Left cardiac atrium (tissue), 4 donors: ENCODE measurements at places on chromosomes 13 and 19. TPM values are rescaled to one million over a fixed set of nuclear protein-coding genes. Genes with fewer than 3 reads are reported as not detected.

GRCh38 chr13:112943309-112944125 is 25.5 kb upstream of the MCF2L start:
- peak; percentile 61 for DNase-seq

- no peak for DNase-seq
Observed at GRCh38 chr19:3986260-3987041, 1.2 kb upstream of the EEF2 start.

Gene PLIN4
- 331 TPM for total RNA-seq

- peak; percentile 68 for DNase-seq
Observed at GRCh38 chr19:6738787-6739389, 592 bp upstream of the TRIP10 start.

DNA sequence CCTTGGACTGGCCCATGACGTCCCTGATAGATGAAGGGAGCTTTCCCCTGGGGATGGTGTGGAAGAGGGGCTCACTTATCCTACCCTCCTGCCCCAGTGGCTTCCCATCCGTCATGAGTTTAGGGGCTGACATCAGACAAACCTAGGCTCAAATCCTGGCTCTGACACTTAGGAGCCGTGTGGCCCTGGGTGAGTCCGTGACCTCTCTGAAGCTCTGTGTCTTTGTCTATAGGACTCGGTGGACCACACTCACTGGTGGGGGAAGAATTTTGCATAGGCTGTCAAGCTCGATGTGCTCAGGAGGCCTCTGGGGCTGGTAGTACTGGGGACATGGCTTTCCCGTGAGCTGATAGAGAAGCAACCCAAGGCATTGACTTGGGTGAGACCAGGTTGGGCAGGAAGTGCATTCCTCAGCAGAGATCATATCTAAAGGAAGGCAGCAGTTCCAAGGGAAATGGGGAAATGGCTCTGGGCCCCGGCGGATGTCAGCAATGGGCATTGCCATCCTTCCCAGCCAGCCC is 17.4 kb upstream of the AP1M2 start:
- DNase-seq, result peak; percentile 52

DNA sequence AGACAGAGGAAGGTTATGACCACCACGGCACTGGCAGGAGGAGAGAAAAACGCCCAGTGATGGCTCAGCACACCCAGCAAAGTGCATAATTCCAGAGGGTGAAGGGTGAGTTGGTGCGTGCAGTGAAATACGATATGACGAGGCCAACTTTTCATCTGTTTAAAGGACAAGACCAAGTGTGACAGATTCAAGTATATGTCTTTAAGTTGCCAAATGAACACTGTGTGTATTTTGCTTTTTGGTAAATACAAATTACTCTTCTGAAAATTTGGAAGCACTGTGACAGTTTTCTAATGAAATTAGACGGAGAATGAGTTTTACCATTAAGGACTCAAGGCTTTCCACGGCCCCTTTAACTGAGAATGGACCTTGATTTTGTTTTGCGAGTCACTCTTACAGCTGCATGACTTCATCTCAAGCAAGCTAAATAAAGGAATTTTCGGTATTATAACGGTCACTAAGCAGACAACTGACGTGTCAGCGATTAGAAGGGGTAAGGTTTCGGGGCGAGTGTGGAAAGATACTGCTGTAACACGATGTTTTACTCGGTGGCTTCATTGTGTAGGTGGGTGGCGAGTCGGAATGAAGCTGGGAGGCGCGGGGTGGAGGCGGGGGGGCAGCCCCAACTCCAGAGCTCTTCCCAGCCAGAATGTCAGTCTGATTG is 22.8 kb downstream of the COL4A2 start:
- no peak for DNase-seq

DNA sequence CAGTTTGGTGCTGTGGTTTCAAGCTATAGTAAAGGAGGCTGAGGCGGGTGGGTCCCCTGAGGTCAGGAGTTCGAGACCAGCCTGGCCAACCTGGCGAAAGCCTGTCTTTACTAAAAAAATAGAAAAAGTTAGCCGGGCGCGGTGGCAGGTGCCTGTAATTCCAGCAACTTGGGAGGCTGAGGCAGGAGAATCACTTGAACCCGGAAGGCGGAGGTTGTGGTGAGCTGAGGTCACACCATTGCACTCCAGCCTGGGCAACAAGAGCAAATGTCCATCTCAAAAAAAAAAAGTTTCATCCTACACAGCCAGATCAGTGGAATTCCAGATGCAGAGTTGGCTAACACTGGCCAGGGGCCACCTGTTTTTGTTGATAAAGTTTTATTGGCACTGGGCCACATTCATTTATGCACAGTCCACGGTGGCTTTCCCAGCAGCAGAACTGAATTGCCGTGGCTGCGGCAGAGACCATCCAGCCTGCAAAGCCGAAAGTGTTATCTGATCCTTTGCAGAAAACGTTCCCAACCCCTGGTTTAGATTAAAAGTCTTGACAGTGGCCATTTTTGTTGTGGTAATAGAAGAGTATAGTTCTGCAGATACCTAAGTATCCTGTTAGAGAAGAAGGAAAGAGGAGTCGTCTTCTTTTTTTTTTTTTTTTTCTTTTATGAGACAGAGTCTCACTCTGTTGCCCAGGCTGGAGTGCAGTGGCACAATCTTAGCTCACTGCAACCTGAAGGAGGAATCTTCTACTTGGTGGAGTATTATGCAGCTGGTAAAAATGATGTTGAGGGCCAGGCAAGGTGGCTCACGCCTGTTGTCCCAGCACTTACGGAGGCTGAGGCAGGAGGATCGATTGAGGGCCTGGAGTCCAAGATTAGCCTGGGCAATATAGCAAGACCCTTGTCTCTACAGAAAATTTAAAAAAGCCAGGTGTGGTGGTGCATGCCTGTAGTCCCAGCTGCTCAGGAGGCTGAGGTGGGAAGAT is 8.7 kb downstream of the NCLN start:
- DNase-seq, result no peak

- DNase-seq, result no peak
Observed at GRCh38 chr13:50444726-50445125, 398.8 kb downstream of the DLEU7 start.

GRCh38 chr19:48991873-48992580 is 1.1 kb downstream of the GYS1 start:
- DNase-seq, result peak; percentile 76

- DNase-seq, result no peak
Observed at GRCh38 chr19:38544569-38545315, 73.0 kb downstream of the MAP4K1 start.

Gene DIRAS1
- total RNA-seq, result 211 TPM

Gene ZFP36
- total RNA-seq, result 156 TPM

GRCh38 chr13:28495538-28496187 is 735 bp upstream of the FLT1 start:
- DNase-seq, result no peak

DNA sequence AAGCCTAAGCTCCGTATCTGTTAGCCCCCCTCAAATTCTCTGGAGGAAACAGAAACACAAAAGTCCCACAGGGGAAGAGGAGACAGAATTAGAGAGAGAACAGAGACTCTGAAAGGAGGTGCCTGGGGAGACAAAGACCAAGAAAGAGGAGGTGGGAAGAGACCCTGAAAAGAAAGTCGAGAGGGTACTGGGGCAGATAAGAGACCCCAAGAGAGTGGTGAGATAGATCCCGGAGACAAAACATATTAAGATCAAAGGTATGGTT is 915 bp upstream of the GRWD1 start:
- DNase-seq, result no peak

DNA sequence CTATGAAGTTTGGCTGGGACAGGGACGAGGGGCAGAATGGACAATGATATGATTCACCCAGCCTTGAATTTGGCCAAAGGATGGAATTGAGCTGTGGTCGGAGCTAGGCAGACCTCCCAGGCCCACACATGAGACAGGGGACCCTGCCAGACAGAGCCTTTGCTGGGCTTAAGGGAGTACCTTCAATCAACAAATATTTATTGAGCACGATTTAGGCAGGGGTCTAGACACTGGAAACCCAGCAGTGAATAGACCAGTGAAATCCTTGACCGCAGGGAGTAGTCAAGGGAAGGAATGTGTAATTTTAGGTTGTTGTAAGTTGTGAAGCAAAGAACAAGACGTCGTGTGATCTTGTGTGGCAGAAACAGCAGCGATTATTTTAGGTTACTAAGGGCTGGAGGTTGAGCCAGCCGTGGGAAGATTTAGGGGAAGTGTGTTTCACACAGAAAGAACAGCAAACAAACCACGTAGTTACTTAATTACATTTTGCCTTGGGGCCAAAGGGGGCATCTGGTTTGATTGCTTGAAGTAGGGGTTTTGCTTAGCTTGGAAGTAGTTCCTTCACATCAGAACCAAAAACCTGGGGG is 16.9 kb upstream of the AP1M2 start:
- no peak for DNase-seq

GRCh38 chr13:23959231-23959862 is 62.0 kb upstream of the C1QTNF9B start:
- no peak for DNase-seq

DNA sequence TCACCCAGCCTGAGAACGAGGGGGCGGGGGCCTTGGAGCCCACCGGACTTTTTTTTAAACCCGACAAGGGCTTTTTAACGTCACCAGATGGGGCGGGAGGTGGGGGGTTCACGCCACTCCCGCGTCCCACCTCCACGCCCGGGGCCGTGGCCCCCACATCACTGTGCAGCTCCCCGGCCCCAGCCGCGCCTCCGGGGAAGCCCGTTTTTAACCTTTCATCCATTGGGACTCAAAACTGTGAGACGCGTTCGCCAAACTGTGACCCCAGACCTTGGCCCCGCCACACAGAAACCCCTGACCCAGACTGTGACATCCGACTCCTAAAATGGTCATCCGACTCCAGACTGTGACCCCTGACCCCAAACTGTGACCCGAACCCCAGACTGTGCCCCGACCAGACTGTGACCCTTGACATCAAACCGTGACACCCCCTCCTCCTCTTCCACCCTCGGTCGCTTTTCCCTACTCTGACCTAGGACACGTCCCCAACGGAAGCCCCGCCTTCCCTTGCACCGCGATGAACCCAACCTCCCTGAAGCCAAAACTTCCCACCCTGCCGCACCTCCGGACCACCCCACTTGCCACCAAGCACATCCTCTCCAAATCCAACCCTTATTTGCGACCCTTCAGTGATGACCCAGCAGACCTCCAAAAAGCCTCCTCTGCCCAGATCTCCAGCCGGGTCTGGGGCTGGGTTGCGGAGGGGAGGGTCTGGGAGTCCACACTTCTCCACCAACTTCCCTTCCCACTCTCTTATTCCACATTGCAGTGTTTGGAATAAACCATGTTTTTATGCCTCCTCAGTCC is 1.5 kb upstream of the GRWD1 start:
- no peak for DNase-seq
